ENCODE measurements at places on chromosomes 6 and 20. TPM values are rescaled to one million over a fixed set of nuclear protein-coding genes. Genes with fewer than 3 reads are reported as not detected.

DNA sequence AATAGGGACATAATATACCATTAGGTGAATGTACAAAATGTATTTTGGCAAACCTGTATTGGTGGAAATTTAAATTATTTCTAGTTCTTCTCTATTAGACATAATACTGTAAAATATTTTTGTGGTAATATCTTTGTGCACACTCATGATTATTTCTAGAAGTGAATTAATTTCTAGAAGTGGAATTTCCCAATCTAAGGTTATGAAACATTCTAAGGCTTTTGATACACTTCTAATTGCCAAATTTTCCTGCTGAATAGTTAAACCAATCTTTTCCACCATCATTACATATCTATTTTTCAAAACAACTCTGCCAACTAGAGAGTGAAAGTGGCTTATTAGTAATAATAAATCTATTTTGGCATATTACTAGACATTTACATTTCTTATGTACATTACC lies 1.8 kb upstream of the CCND3 start:
- no peaks in the 10 kb centered on the region for H3K27me3 ChIP-seq
- H3K27ac ChIP-seq, result no peak overlapping the region

DNA sequence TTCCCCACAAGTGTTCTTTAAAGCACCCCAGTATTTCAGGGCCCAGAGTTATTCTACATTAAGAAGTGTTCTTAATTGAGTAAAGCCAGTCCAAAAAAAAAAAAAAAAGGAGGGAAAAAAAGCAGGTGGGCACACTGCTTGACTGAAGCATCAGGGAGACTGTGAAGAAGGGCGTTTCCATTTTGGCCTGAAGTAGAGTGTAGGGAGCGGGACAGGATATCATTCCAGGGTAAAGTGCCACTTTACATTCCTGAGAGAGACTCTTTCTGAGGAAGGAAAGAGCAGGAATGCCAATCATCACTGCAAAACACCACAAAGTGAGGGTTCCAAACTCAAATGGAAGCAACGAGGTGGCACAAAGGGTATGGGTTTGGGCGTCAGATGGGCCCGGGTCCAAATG lies 54.1 kb upstream of the BEND6 start:
- no peaks in the 10 kb centered on the region for H3K36me3 ChIP-seq
- DNase-seq, result no peak
- H3K27ac ChIP-seq, result no peak overlapping the region

- DNase-seq, result no peak
- no peaks in the 10 kb centered on the region for H3K36me3 ChIP-seq
Observed at GRCh38 chr6:128757961-128758360, 125.0 kb upstream of the LAMA2 start.

DNA sequence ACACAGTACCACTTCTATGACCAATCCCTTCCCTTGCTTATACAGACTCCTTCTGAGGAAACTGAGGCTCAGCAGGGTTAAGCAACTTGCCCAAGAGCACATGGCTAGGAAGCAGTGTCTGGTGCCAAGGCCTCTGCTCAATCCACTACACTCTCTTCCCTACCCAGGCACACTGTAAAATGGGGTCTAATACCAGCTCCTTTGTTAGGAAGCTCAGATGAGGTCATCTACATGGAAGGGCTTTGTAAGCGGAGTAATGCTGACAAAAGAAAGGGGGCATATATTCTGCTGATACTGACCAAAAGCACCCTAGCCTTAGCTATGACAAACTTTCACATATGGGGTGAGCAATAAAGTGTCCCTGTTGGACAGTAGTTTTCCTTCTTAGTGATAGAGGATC lies 9.1 kb downstream of the TRIM26 start:
- no peak overlapping the region for H3K4me3 ChIP-seq
- H3K27ac ChIP-seq, result no peak overlapping the region
- no peaks in the 10 kb centered on the region for H3K27me3 ChIP-seq
- H3K36me3 ChIP-seq, result peaks cover 19% of the 10 kb centered on the region
- no peak for DNase-seq
- H3K4me1 ChIP-seq, result peaks cover 42% of the 10 kb centered on the region

DNA sequence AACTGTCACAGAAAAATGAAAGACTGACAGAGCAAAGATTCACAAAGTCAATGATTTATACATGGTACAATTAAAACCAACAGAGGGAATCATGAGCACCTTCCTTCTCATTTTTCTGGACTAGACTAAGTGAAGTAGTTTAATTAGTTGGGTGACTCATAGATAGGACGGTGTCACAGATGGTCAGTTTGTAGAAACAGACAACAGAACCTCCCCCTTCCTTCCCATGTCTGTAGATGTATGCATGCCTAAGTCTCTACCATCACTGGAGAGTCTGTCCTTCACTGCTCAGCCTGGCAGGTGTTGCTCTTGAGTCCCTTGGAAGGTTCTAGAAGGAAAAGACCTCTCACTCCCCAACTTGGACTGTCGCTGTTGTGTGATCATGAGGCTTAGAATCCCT lies 75.4 kb upstream of the EEF1E1 start:
- DNase-seq, result no peak
- no peaks in the 10 kb centered on the region for H3K4me1 ChIP-seq
- H3K27me3 ChIP-seq, result no peaks in the 10 kb centered on the region

DNA sequence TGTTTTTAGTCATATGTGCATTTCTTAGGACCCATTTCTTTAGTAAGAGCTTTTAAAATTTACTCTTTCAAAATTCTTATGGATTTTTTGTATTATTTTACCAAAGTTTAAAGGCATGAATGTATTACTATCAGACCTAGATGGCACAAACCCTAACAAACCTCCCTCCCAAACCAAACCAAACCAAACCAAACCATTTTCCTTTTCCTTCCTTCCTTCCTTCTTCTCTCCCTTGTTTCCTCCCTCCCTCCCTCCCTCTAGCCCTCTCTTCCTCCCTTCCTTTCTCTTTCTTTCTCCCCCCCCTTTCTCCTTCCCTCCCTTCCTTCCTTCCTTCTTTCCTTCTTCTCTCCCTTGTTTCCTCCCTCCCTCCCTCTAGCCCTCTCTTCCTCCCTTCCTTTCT lies 1001.8 kb upstream of the CITED2 start:
- no peak overlapping the region for H3K4me3 ChIP-seq
- DNase-seq, result no peak
- no peaks in the 10 kb centered on the region for H3K36me3 ChIP-seq
- H3K27ac ChIP-seq, result no peak overlapping the region
- no peaks in the 10 kb centered on the region for H3K4me1 ChIP-seq

GRCh38 chr6:85464260-85464644 lies 14.4 kb downstream of the NT5E start:
- H3K4me1 ChIP-seq, result peaks cover 49% of the 10 kb centered on the region
- peaks cover 9% of the 10 kb centered on the region for H3K36me3 ChIP-seq
- H3K4me3 ChIP-seq, result no peak overlapping the region
- H3K27ac ChIP-seq, result peak overlapping the region; percentile 50

GRCh38 chr6:10146715-10147451 lies 268.0 kb downstream of the TFAP2A start:
- peak overlapping the region; percentile 56 for H3K4me3 ChIP-seq
- no peak for DNase-seq

- no peaks in the 10 kb centered on the region for H3K4me1 ChIP-seq
- DNase-seq, result no peak
- no peak overlapping the region for H3K4me3 ChIP-seq
- no peaks in the 10 kb centered on the region for H3K27me3 ChIP-seq
Observed at GRCh38 chr20:32332614-32333013, 25.5 kb upstream of the ASXL1 start.

DNA sequence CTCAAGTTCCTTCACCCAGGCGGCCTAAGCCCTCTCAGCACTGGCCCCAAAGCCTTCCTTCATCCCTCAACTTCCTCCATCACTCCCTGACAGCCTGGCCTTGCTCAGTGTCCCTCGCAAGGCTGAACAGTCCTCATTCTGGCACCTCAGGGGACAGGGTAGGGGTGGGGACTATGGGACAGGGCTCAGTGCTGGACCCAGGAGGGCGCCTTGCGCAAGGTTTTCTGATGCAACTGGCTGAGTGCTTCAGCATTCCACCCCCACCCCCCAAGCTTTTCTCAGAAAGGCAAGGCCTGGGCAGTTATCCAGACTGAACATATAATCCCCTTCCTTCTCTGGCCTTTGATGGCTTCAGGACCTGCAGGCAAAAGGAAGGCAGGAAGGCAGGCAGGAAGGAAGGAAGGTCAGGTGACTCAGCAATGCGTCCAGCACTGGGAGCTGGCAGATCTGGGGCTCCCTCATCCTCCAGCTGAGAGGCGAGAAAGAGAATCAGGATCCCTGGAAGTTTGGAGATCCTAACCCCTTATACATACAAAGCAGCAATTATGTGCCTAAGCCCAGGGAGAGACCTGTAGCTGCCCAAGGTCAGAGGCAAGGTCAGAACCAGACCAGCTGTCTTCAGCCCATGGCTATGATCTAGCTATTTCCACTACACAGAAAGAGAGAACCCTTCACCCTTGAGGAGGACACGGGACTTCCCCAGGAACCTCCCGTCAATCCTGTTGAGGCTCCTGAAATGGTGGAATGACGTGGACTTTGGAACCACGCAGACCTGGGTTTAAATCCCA lies 8.6 kb upstream of the TRIB3 start:
- H3K27ac ChIP-seq, result no peak overlapping the region
- H3K36me3 ChIP-seq, result no peaks in the 10 kb centered on the region
- peaks cover 19% of the 10 kb centered on the region for H3K4me1 ChIP-seq
- H3K27me3 ChIP-seq, result no peaks in the 10 kb centered on the region
- no peak overlapping the region for H3K4me3 ChIP-seq

DNA sequence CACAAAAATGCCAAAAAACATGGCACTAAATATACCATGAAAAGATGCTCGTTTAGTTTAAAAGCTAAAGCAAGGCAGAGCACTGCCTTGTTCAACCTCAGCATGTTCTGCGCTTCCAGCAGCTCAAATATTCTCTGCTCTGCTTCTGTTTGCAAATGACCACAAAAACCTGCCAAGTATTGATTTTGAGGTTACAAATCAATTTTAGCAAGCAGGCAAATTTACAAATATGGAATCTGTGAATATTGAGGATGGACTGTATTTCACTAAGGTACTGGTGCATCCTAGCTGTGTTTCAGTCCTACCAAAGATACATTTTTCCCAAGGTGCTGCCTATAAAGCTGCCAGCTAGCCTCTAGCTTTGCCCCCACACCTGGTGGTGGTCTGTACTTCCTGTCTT lies 449.9 kb downstream of the PREX1 start:
- no peak overlapping the region for H3K4me3 ChIP-seq
- no peak overlapping the region for H3K27ac ChIP-seq
- H3K4me1 ChIP-seq, result peaks cover 29% of the 10 kb centered on the region
- H3K27me3 ChIP-seq, result no peaks in the 10 kb centered on the region
- no peaks in the 10 kb centered on the region for H3K36me3 ChIP-seq

- no peaks in the 10 kb centered on the region for H3K36me3 ChIP-seq
- no peaks in the 10 kb centered on the region for H3K27me3 ChIP-seq
- H3K4me1 ChIP-seq, result peaks cover 84% of the 10 kb centered on the region
- no peak overlapping the region for H3K4me3 ChIP-seq
- DNase-seq, result no peak
Observed at GRCh38 chr6:10610289-10610688, 84.1 kb downstream of the C6orf52 start.

DNA sequence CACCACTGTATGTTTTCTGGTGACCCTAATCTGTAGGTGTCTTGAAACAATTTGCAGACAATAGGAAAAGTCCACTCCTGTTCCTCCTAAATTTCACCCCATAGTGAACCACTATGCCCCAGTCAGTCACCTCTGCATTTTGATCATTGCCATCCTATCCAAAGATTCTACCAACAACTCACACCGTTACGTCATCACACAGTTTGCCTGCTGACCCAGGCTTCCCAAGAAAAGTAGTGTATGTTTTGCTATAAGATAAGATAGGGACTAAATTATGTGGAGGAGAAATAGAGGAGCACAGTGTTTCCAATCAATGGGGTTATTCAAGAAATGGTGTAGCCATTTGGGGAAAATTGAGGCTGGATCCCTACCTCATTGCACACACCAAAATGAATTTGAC lies 58.8 kb downstream of the GNAS start:
- H3K4me1 ChIP-seq, result peaks cover 31% of the 10 kb centered on the region
- no peaks in the 10 kb centered on the region for H3K27me3 ChIP-seq
- peaks cover 45% of the 10 kb centered on the region for H3K36me3 ChIP-seq
- no peak overlapping the region for H3K27ac ChIP-seq

DNA sequence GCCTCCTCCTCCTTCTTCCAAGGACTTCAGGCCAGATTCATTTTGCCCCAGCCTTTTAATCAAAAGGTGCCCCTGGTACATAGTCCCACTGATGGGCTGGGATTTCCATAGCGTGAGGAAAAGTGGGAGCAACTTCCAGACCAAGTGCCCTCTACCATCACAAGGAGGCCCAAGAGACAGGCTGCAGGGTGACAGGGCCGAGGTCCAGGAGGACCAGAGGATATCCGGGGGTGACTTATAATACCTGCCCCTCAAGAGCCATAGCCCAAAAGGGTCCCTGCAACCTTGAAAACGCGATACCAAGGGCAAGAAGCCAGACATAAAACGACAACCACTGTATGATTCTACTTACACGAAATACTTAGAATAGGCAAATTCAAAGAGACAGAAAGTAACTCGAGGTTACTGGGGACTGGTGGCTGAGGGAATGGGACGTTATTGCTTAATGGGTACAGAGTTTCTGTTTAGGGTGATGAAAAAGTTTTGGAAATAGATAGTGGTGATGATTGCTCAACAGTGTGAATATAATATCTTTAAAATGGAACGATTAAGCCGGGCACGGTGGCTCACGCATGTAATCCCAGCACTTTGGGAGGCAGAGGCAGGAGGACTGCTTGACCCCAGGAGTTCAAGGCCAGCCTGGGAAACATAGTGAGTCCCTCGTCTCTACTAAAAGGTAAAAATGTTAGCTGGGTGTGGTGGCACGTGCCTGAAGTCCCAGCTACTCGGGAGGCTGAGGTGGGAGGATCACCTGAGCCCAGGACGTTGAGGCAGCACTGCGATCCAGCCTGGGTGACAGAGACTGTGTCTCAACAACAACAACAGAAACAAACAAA lies 71.9 kb downstream of the NOL4L start:
- peaks cover 22% of the 10 kb centered on the region for H3K4me1 ChIP-seq
- H3K27ac ChIP-seq, result no peak overlapping the region
- peaks cover 2% of the 10 kb centered on the region for H3K36me3 ChIP-seq
- H3K27me3 ChIP-seq, result no peaks in the 10 kb centered on the region
- no peak overlapping the region for H3K4me3 ChIP-seq

DNA sequence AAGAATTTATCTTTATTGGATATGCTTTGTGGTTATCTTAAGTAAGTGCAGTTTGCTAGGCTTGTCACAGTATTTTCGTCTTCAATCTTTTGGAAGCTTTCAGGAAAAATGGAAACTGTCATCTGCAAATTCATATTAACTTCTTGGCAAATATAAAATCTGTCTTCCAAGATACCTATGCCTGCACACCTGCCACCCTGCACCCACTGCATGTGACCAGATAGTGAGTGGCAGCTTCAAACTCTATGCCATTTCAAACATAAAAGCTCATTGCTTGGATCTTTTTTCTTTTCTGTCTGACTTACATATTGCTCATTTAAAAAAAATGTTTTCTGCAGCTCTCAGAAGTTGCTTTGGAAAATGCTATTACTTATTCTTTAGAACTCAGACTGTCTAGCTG lies 14.1 kb downstream of the OPRM1 start:
- no peak for DNase-seq
- H3K4me3 ChIP-seq, result no peak overlapping the region
- H3K36me3 ChIP-seq, result no peaks in the 10 kb centered on the region
- H3K4me1 ChIP-seq, result no peaks in the 10 kb centered on the region
- H3K27me3 ChIP-seq, result no peaks in the 10 kb centered on the region

- no peak for DNase-seq
- H3K27ac ChIP-seq, result no peak overlapping the region
- H3K27me3 ChIP-seq, result no peaks in the 10 kb centered on the region
- H3K4me1 ChIP-seq, result no peaks in the 10 kb centered on the region
- H3K36me3 ChIP-seq, result no peaks in the 10 kb centered on the region
Observed at GRCh38 chr6:84871925-84872324, 107.5 kb upstream of the TBX18 start.

TINAG gene
- total RNA-seq, result not detected

CD93 gene
- total RNA-seq, result 51.6 TPM

BMP7 gene
- 6.3 TPM for total RNA-seq

SUPT3H gene
- total RNA-seq, result 9.7 TPM

WFDC2 gene
- 2.1 TPM for total RNA-seq
